ENCODE measurements at places on chromosomes 16 and 17. TPM values are rescaled to one million over a fixed set of nuclear protein-coding genes. Genes with fewer than 3 reads are reported as not detected.

FOXN1 gene
- total RNA-seq = 0.06 TPM

ZFP3 gene
- 1.1 TPM for total RNA-seq

FSCN2 gene
- 1.4 TPM for total RNA-seq

TERB1 gene
- total RNA-seq = not detected

SPOP gene
- 41.0 TPM for total RNA-seq

DHRS7C gene
- total RNA-seq = not detected
